Prostate gland (tissue), 2 donors: ENCODE measurements at places on chromosomes 5 and 9.

GRCh38 chr9:130937146-130938076 lies 1.6 kb downstream of the FIBCD1 start:
- no peak for DNase-seq

DNA sequence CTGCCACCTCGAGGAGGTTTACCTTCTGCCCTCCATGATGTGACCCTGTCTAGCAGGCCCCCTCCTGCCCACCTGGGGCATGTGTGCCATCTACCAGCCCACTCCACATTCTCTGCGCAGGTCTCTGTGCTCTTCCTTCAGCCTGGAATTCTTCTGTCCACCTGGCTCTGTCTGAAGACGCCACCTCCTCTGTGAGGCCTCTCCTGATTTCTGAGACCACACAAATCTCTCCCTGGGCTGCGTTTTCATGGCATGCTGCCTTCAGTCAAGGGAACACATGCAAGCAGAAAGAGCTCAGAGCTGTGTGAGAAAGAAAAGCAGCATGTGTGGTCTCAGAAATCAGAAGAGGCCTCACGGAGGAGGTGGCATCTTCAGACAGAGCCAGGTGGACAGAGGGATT lies 22.1 kb downstream of the FOXE1 start:
- no peak for DNase-seq

GRCh38 chr5:115168829-115169486 lies 750 bp downstream of the TRIM36 start:
- no peak for DNase-seq

DNA sequence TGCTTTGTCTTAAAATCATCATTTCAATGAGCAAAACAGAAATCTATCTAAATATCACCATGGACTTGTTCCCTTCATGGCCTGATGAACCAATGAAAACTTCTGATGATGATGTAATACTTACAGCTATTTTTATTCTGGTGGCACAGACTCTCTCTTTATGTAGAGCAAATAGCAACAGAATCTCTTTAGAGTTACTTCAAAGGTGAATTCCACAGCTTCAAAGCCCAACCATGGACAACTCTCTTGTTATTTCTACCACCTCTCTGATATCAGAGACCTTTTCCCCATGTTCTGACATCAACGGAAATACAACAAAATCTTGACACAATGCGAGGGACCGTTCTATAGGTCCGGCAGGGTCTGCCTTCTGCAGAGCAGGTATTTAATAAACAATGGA lies 70.1 kb downstream of the RETREG1 start:
- no peak for DNase-seq

DNA sequence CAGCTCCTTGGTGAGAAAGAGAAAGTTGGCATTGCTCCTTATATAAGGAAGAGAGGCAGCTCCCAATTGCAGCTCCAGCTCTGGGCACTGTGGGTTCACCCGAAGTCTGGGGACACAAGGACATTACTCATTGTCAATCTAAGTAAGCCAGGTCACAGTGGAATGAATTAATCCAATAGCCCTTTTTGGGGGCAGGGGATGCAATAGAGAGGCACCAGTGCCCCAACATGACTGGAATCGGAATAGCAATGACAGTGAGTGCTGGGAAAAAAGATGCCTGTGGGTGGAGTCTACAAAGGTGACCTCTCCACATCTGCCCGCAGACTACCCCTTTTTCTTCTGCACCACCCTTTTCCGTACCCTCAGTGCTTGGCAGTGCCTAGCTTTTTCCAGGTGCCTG lies 11.1 kb upstream of the NEUROG1 start:
- DNase-seq = no peak

- no peak for DNase-seq
These were observed 11.6 kb upstream of the SUSD1 start for GRCh38 chr9:112186695-112187094.

DNA sequence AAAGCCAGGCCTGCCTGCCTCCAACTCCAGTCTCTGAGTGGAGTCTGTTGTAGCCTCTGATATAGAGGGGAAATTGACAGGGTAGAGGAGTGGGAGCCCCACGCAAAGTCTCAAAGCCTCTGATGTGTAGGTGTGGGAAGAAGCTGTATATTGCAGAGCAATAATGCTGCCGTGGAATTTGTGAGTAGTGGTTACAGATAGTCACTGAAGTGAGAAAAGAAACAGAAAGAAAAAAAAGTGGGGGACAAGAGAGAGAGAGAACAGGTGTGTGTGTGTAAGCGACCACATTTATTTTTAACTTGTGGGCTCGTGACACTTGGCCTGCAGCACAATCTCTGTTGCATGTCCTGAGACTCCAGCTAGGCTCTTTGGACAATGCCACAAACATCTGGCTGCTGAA lies 227.8 kb downstream of the NSG2 start:
- DNase-seq = no peak
